ENCODE measurements at places on chromosomes 1 and 21. TPM values are rescaled to one million over a fixed set of nuclear protein-coding genes. Genes with fewer than 3 reads are reported as not detected.

FCRL6 gene
- total RNA-seq, result not detected

LEFTY2 gene
- not detected for total RNA-seq

FAM72B gene
- total RNA-seq, result 1.5 TPM

CFAP45 gene
- 0.95 TPM for total RNA-seq

Data from esophagus squamous epithelium (tissue), 5 donors.